Fibroblast of villous mesenchyme (primary cell): ENCODE measurements at places on chromosomes 11 and 22. TPM values are rescaled to one million over a fixed set of nuclear protein-coding genes. Genes with fewer than 3 reads are reported as not detected.

The COMMD9 gene
- 35.4 and 49.0 TPM in 2 replicates for total RNA-seq

The DNAL4 gene
- total RNA-seq, result 10.3 and 11.2 TPM in 2 replicates

The PHETA2 gene
- total RNA-seq, result 19.0 and 21.2 TPM in 2 replicates

The RPUSD4 gene
- total RNA-seq, result 18.0 and 19.0 TPM in 2 replicates

The CEP126 gene
- 0.97 and 2.2 TPM in 2 replicates for total RNA-seq

The SLC1A2 gene
- 18.7 and 23.7 TPM in 2 replicates for total RNA-seq

The ROBO4 gene
- under 0.01 and 0.86 TPM in 2 replicates for total RNA-seq

The INS gene
- total RNA-seq, result not detected in 2 replicates

The LGALS1 gene
- 3,707 and 5,728 TPM in 2 replicates for total RNA-seq

The MAJIN gene
- not detected in 2 replicates for total RNA-seq

GRCh38 chr22:30425616-30426387 lies at the start of gene MTFP1:
MTFP1 (plus strand) TSS chr22:30425768; CDS start chr22:30425880, 112 bp downstream.
- peak; percentile 66 for DNase-seq

- no peak for DNase-seq
These were observed 24.8 kb downstream of the NARS2 start for GRCh38 chr11:78549624-78550409.

GRCh38 chr11:14309425-14310192 lies 49.4 kb downstream of the RRAS2 start:
- DNase-seq, result no peak

- DNase-seq, result peak; percentile 22
These were observed 284.0 kb downstream of the KIRREL3 start for GRCh38 chr11:126716456-126717083.

DNA sequence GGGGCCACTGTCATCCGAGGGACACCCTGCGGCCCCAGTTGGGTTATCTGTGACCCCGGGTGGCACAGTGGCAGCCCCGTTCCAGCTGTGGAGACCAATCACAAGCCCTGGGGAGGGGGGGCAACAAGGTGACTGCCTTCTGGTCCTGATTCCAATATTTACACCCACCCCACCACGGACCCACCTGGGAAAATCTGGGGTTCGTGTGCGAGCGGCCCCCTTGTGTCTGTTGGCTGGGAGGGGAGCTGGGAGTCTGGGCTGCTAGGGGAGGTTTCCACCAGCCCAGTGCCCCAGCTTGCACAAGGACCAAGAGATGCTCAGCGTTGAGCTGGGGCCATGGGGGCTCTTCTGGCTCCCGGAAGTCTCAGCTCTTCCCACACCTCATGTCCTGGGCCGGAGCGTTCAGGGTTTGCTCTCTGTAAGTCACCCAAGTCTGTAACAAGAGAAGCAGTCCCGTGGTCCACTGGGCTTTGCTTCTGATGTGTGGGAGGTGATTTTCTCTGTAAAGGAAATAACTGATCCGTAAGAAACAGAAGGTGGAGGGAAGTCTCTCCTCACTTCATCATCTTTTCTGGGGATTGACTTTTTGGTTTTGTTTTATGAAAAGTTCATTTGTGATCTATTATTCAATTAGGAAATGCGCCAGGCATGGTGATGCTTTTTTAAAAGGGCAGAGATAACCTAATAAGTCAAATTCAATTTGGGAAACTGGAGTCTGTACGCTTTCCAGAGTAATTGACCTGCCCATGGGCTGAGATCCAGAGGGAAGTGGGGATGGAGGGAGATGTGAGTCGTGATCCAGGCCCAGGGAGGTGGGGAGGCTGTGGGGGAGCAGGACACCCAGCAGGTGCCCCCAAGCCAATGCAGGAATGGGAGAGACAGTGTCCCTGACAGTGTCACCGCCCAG lies 22.4 kb upstream of the GAL start:
- DNase-seq, result peak; percentile 26

DNA sequence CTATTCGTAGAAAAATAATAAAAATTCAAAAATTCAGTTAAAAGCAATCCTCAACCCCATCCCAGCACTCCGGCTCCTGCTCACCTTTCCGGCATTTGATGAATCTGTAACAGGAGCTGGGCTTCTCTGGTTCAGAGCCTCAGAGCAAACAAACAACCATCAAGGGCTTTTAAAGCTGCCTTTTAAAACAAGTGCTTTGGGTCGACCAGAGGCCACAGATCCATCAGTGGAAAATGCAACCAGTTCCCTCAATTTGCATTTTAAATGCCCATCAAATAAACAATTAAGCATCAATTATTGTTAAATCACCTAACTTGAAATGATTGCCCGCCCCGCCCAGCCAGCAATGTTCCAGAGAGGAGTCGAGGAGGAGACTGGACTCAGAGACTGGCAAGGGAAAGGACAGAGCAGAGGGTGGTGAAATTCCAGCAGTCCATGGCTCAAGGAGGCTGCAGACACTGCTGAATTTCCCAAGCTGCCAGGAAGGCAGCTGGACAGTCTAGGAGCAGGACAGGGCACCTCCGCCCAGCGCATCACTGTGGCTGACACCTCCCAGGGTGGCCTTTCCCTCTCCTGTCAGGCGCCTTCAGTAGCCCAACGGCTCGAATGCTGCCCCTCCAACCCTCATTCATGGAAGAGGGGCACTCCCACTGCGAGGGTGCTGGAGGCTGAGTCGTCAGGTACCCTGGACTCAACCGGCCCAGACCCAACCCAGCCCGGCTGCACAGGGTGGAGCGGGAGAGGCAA lies 7.5 kb downstream of the FXYD6 start:
- DNase-seq, result no peak

GRCh38 chr11:117720061-117720511 lies 76.9 kb downstream of the DSCAML1 start:
- no peak for DNase-seq

DNA sequence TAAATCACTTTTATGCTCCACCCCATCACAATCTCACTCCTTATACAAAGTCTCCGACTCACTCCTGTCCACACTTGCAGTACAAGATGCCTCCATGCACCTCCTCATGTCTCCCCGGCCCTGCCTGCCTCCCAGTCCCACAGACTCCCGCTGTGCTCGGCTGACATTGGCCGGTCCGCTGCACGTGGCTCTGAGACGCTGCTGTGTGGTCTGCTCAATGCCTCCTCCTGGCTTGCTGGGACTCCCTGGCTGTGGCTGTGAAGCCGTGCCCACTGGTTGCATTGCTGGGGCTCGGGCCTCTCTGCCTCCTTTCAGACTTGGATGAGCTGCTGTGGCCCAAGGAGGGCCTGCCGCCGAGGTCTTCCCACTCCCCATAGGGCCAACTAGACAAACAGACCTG lies 224.0 kb upstream of the B3GAT1 start:
- no peak for DNase-seq

GRCh38 chr11:24516638-24517037 lies 19.8 kb downstream of the LUZP2 start:
- no peak for DNase-seq

DNA sequence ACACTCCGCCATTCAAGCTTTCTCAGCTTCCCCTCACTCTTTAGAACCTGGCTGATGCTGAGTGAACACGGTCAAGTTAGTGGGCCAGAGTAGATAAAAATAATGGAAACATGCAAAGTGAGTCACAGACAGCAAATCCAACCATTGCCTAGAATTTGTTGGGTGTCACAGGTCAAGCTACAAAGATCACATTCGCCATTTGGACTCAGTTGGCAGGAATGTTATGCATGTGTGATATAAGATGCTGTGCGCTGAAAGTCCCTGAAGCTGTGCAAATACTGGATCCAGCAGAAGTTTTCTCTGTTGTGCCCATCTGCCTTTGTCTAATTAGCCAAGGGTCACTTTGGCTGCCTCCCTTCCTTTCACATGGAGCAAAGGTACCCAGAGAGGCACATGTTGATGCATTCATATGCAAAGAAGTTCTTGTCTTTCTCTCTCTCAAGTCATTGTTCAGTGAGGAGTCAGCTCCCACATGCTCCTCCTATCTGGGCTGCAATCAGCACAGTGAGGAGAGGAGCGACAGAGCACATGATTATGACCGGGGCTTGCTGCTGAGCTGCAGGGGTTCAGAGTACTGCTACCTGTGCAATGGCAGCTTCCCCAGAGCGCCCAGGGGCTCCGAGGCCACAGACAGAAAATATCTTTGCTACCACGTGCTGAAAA lies 39.7 kb downstream of the FLI1 start:
- DNase-seq, result peak; percentile 39

DNA sequence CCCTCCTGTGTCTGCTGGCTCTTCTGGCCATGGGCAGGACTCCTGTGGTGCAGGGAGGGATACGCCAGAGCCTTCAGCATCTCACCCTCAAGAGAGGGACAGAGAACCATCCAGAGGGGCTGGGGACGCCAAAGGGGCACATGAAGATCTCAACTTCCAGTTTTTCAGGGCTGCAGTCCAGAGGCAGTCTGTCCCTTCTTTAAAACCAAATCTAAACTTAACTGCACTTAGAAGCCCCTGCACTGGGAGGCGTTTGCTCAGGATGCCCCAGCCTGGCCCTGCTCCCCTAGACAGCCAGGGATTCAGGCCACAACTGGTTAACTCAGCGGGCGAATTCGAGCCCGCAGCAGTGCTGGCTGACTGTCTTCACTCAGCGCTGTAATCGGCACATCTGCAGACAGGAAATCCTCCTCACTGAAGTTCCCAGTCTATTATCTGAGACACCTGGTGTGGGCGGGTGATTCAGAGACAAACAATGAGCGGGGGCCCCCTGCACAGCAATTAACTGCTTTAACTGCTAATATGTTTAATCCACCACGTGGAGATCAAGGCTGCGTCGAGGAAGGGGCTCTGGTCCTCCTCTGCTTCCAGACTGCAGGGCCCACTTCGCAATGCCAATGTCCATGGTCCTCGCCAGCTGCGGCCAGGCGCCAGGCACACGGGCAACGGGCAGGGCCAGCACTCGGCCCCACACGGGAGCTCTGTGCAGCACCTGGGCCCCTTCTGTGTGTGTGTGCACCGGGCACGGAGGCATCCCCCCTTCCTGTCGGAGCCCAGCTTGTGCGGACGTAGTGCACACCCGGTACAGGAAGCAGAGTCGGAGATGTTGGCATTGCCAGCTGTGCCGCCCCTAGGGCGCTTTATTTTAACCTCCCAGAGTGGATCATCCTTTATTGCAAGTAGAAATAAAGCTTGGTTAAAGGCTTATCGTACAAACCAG lies 36.9 kb upstream of the GNB1L start:
- DNase-seq, result peak; percentile 90

DNA sequence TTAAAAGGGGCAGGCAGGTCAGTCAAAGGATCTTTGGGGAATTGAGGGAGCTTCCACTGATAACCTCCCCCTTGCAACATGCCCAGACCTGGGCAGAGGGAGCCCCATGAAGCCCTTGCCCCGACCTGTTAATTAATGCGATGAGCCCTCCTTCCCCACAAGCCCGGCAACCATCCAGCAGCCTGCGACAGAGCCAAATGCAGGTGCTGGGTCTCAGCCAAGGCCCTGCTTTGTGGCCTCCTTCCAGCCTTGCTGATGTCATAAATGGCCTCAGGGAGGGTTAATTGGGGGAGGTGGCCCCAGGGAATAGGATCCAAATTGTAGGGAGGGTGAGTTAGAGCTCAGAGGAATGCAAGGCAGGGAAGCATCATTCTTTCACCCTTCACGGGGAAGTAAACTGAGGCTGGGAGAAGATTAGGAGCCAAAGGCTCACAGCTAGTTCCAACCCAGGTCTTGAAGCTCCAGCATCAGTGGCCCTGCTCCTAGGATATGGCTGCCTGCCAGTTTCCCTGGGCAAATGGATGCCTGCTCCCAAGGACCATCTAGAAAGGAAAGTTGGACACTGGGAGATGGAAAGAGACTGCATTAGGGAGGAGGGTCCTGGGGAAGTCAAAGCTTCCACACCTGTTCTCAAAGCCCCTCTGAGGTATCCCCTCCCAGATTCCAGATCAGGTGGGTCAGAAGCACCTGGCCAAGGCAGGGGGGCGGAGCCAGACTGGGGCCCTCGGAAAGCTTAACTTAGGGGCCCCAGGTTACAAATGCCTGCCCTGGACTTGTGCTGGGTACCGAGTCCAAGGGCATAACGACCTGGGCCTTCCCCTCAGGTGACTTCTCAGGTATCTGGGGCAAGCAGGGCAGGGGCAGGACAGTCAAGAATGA lies 34.1 kb downstream of the LMO1 start:
- no peak for DNase-seq

DNA sequence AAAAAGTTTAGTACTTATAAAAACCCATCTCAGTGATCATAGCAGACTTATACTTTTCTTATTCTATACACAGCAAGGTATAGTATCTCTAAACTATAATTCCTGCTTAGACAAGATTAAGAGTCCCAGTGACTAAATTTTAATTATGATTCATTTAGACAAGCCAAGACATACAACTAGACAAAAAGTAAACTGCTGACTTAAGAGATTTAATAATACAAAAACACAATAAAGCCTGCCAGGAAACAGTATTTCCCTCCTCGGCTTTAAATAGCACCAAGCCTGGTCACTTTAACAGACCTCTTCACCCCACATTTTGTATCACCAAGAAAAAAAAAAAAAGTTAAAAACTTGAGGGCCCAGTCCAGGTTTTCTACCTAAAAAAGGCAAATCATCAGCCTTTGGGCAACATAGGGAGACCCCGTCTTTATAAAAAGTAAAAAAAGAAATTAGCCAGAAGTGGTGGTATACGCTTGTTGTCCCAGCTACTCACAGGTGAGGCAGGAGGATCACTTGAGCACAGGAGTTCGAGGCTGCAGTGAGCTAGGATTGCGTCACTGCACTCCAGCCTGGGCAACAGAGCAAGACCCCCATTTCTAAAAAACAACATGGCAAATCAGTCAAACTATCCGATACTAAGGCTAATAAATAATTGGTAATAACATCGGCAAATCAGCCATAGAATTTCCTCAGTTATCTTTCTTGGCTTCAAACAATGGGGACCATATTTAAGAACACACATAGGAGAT lies 53.8 kb downstream of the SIK3 start:
- DNase-seq, result no peak

DNA sequence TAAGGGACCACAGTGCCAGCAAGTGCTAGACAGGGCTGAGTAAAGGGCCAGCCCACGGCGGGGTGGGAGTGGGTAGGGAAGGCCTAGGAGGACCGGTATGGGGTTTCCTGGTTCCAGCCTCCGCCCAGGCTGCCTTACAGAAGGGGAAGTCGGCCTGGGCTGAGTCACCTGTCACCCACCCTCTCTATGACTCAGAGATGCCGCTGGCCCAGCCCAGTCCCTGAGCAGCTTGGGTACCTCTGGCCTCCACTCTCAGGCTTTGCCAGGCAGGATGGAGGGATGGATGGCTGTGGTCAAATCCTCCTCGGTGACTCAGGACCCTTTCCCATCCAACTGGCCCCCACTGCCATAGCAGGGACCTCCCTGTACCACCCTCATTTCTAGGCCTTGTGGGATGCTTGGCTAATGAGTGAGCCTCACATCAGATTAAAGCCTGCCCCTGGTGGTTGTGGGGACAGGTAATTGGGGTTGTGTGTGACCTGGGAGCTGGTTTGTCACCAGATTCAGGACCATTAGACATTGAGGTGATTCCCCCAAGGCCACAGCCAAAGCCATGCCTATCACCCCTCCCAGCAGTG lies 13.9 kb downstream of the SLC35E4 start:
- peak; percentile 34 for DNase-seq

GRCh38 chr11:128532572-128533091 lies 54.7 kb downstream of the ETS1 start:
- no peak for DNase-seq
